ENCODE measurements at places on chromosomes 2 and 18.

DNA sequence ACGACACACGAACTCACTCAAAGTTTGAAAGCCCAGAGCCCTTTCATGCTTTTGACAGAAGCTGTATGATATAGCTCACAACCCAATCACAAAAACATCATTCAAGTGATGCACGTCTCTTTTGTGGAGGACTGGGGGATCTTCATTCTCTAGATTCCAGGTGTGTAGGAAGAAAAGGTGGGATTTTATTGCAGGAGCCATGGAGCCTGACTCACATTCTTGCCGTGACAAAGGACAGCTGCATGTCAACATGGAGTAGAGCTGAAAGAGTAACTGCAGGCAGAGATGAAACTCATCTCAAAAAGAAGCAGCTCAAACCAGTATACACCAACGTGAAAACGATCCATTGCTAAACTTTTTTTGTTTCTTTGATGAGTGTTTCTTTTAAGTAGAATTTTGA lies 50.9 kb upstream of the PDE1A start:
- no peak for DNase-seq

GRCh38 chr2:71463342-71463654 lies 9.9 kb downstream of the DYSF start:
- no peak for DNase-seq

DNA sequence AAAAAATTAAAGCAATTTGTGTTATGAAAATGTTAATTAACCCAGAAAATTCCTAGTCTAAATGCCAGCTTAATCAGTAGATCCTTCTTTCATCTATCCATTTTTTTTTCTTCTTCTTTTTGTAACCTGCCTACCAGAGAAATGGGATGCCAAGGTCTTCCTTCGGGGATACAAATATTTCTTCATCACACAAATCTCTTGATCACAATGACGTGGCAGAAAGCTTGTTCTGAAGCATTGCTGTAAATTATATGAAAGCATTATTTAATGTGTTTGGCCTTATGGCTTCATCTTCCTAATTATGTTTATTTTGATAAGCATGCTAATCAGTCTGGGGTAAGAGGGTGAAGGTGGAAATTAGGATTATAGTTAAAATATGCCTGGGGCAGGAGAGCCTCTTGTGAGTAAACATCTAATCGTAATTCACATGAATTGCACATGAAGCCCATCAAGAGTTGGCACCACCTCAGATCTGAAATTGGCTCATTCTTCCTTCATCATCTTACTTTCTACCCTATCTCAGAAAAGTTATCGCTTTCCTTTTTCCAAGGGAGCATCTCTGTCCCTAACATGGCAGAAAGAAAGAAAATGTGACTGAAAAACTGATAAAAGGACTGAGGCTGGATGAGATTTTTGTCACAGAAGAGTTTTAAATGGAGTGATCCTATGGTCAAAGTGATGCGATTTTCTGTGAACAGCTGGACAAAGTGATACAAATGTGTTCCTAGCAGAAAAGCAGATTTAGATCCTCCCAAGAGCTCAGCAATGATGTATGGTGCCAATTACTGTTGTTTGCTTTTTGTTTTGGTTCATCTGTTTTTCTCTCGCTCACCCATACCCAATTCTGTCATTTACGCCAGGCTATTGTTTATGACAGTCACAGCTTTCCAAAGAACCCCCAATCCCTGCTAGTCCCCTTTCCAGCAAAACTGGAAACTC lies 76.9 kb upstream of the PMAIP1 start:
- no peak for DNase-seq

DNA sequence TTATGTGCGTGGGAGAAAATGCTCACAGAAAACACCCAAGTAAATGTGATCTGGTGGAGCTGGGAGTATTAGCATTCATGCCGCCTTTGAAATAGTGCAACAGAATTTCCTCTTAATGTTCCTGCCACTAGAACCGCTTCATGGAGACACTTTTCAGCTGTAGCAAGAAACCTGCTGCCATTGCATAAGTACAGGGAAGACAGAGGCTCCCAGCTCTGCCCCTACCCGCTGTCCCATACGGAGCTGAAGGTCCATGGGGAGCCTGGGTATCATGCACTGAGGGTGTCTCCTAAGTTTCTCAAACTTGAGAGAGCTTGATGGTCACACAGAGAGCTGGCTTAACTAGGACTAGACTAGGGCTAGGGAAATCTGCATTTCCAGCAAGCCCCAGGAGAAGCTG lies 49.6 kb downstream of the CRIM1 start:
- DNase-seq = no peak

GRCh38 chr2:209965723-209966122 lies 36.7 kb upstream of the RPE start:
- DNase-seq = no peak

- DNase-seq = peak; percentile 82
Observed at GRCh38 chr2:12155303-12156051, 409.0 kb downstream of the LPIN1 start.

DNA sequence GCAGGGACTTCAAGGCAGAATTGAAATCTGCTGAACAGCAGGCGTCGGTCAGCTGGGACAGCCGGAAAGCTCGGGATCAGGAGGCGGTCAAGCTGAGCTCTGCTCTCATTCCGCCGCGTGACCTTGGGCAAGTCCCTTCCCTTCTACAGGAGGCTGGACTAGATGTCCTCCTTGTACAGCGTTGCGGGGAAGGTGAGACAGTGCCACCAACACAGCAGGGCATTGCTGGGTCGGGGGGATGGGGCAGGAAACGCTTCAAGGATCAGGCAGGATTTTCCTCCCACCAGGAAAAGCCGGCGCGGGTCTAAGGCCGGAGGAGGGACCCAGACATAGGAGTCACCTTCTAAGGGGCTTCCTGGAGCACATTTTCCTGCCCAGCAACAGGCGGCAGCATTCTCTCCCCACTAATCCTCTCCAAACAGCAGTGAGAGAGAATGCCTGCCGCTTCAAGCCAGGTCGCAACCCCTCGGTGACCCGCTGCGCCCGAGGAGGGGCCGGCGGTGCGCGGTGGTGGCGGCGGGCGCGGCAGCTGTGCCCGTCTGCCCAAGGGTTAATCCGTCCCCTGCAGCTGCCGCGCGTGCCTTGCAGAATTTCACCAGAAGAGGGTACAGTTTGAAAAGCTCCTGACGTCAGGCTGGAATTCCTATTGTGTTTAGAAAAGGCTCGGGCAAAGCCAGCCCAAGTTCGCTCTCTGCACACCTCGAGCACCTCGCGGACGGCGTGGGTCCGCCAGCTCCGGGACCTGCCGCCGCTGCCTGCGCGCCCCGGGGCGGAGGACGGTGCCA lies at the start of gene KCNF1:
Gene KCNF1, plus strand, starts transcription at position 644 of the 785 bp plus-strand sequence. CDS start 493 bp downstream, outside the sequence.
- DNase-seq = peak; percentile 76

DNA sequence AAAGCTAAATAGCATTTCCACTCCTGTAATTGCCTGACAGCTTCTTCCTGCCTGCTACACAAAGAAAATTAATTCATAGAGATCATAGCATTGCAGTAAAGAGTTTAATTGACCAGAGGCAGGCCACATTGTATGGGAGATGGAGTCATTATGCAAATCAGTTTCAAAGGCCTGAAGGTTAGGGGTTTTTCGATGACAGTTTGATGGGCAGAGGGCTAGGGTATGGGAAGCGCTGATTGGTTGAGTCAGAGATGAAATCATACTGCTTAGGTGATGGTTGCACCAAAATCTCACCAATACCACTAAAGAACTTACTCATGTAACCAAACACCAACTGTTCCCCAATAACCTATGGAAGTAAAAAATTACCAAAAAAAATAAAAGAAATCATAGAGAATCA lies 599.0 kb downstream of the NUP35 start:
- DNase-seq = no peak

DNA sequence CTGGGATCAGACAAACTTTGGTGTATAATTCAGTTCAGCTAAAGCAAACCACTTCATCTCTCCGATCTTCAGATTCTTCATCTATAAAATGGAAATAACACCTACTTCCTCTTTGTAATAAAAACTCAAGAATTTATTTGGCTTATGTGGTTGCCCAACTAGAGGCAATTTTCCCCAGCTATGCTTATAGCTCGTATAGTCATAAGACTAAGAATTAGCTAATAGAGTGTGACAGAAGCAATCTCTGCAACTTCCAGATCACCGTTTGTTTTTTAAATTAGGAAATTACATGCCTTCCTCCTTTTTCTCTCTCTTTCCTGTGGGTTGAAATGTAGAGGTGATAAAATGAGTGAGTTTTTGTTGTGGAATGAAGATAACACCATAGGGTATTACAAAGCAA lies 35.3 kb upstream of the KCNF1 start:
- DNase-seq = no peak

- DNase-seq = peak; percentile 78
Observed at GRCh38 chr2:24491542-24492420, 727 bp downstream of the NCOA1 start.
